ENCODE measurements at places on chromosomes 5 and 9.
A peak's percentile ranks its signal among the peaks of the same experiment; 100 is the strongest.

DNA sequence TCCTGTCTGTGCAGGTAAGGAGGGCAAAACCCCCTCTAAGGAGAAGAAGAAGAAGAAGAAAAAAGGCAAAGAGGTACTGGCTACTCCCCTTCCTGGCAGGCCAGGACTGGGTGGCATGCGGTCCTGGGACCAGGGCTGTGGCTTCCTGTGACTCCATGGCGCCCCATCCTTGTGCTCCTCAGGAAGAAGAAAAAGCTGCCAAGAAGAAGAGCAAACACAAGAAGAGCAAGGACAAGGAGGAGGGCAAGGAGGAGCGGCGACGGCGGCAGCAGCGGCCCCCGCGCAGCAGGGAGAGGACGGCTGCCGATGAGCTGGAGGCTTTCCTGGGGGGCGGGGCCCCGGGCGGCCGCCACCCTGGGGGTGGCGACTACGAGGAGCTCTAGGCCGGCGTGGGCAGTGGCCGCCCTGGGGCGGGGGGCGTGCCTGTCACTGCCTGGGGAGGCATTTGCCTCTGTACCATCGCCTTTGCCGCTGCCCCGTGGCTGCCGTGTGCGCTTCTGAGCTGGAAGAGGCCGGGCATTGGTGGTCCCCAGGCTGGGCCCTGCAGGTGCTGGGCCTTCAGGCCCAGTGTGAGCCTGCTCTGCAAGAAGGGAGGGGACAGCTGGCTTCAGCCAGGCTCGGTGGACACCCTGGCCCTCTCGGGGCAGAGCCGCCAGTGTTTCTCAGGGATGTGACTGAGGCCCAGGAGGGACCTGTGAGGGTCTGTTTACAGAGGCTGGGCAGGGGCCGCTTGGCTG is 2.0 kb upstream of the AJM1 start:
- DNase-seq, result no peak

DNA sequence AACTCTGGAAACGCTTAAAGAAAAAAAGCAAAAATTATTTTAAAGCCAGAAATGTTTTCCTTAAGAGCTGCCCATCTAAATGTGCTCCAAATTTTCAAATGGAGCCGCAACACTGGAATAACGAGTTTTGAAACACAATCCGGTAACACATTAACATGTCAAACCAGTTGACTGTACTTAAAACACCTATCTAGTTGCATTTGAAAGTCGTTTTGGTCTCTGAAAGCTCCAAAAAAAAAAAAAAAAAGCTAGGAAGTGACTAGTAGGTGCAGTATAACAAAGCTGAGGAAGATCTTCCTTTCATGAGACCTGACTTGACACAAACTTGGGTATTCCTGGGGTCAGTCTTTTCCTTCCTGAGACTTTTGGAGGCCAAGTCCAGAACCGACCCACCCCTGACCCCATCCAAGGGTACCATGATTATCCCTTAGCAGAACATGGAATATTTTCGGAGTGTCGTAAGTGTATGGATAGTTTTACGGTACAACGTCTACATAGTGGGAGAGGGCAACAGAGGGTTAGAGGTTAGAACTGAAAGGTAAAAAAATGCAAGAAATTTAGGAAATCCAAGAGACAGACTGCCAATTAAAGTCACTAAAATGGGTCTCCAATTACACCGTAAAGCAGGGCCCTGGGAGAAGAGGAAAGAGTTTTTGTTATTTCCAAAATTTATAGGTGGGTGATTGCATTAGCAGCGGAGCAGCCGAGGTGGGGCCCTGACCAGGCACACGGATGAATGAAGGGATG is 812 bp downstream of the CETN3 start:
- DNase-seq, result no peak

DNA sequence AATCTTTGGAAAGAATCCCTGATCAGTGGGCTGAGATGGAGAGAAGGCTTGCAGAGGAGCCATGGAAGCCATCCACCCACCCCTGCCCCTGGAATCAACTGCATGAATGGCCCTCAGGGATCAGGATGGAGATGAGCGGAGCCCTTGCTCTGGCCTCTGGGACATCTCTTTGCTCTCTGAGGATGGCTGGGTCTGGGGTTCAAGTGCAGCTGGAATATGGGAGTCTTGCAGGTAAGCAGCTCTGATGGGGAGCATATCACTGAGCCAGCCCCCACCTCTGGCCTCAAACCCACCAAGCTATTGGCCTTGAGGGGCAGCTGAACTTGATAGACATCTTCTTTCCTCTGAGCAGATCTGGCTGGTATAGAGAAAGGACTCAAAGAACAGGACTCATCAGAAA is 76.1 kb downstream of the C5orf15 start:
- DNase-seq, result no peak

- no peak for DNase-seq
These were observed 324.8 kb downstream of the PRELID2 start for GRCh38 chr5:145510324-145510723.

GRCh38 chr5:157651623-157652376 is 438 bp downstream of the SOX30 start:
- peak; percentile 65 for DNase-seq

DNA sequence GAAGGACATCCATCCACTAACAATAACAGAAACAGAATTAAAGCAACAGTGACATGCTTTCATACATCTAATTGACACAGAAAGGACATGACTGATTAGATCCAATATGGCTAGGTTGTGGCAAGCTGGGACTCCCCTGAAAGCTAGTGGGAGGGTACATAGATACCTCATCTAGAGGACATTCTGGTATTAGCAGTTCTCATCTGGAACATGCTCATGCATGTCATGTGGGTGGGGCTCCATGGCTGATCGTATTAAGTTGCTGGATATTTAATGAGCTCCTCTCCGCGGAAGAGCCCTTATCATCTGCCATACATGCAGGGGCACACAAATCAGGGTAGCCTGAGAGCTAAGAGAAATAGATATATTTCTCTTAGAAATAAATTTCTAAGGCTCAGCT is 358.9 kb downstream of the ICE1 start:
- DNase-seq, result no peak

DNA sequence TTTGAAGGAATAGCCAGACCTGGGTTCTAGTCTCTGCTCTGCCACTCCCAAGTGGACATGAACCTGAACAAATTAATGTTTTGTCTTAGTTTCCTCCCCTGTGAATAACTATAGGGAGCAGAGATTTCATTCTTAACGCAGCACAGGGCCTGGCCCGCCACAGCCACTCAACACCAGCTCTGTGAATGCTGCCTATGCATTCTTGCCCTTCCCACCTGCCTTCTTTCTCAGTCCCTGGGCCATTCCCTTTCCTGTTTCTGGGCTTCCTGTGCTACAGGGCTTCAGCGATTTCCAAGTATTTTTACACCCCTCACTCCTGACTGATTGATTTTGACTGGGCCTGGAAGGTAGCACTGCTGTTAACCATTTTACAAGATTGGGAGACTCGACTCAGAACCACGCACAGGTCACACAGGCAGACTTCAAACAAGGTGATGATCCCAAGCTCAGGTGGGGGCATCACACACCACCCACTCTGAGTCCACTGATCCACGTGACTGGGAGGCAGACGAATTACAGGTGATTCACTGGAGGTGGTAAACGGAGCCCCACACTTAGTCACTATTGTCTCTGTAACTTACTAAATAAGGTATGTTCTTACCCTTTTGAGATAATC is 21.4 kb downstream of the PTPN3 start:
- DNase-seq, result no peak
